GM12891 (cell line): ENCODE measurements at places on chromosomes 7 and 10.

DNA sequence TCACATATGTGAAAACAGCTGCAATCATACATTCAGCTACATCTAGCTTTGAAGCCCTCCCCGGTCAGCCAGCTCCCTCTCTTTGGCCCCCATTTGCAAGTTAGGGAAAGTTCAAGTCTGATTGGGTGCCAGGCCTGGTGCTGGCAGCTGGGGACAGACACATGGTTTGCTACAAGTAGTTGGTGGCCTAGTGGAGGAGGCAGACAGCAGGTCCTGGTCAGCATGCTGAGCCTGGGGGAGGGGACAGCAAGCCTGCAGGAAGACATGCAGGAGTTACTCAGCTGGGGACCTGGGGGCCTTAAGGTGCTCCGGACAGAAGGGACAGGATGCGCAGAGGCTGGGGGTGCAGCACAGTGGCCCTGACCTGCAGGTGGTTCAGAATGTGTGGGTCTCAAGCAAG is 956.9 kb upstream of the ZNF722 start:
- no peak for DNase-seq

DNA sequence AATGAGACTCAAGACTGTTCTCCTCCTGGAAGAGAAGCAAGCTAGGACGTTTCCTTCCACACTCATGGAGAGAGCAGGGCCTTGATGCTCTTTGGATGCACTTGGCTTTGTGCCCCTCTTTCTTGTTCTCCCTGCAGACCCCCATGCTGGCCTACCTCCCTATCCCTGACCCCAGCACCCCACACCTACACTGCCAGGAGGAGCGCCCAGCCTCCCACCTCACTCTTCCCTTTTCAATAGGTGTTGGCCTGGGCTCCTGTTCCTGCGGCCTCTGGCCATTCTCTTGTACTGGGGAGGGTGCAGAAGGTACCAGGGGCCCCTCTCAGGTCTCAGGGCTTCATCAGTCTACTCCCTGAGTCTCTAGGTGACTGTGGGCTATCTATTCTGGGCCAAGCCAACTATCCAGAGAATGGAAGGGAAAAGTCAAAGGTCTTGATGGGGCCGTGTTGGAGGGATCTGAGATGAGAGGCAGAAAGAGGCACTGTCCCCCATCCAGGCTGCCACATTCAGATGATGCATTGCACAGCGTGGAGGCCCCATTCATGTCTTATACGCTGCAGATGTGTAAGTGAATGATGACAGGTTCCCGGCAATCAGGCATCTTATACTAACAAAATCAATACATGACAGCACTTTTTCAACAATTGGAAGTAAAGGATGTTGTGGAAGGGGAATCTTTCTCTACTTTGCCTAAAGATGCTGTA is 32.7 kb upstream of the LOXL4 start:
- no peak for DNase-seq

GRCh38 chr10:21336476-21337170 is 188.9 kb downstream of the SKIDA1 start:
- DNase-seq, result no peak

GRCh38 chr10:15439341-15439842 is 68.3 kb upstream of the FAM171A1 start:
- DNase-seq, result no peak
